ENCODE measurements at places on chromosomes 4 and X.

- DNase-seq = no peak
Observed at GRCh38 chrX:27815209-27815608, 7.4 kb downstream of the MAGEB10 start.

DNA sequence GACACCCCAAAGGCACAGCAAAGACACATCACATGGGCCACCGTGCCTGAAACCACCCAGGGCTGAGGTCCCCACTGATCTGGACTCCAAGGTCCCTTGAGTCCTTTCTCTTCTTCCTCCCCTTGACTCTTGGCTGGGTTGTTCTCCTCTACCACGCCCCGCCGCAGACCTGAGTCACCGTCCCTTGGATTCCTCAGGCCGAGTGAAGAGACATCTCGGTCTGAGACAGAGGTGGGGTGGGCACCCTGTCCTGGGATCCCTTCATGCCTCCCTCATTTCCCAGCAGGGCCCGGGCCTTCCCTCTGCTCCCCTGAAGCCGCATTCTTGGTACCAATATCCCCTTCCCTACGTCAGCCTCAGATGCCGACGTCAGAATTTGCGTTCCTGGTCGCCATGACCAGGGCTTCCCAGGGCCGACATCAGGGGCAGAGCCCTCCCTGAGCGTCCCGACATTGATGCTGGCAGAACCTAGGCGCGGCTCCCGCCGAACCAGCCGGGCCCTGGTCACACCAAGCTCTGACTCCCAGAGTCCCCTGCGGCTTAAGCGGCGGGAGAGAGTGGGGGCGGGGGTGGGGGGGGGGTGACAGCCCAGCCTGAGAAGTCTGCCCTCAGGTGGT is 498 bp downstream of the MAGEA10 start:
- DNase-seq = no peak

GRCh38 chr4:59175617-59176016 is 2024.5 kb upstream of the ADGRL3 start:
- DNase-seq = no peak

DNA sequence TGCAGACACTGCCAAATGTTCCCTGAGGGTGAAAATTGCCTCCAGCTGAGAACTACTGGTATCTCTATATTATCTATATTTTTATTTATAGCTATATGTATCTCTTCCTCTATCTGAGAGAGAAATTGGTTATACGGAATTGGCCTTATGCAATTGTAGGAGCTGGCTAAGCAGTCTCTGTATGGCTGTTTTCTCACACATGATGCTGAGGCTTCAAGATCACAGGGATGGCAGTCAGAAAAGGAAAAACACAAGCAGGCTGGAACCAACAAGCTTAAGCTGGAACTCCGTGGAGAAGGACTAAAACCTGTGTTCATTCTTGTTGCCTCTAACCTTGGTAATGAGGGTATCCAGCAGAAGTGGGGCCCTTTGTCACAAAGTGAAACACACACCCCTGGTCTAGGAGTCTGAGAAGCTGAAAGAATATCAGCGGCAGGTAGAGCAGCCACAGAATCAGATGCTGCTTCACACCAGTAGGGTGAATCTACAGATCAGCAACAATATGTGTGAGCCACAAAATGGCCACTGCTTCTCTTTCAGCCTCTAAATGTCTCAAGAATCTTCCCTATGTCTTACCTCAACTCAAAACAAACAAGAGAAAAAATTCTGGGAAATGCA is 166.5 kb upstream of the PPP1R2C start:
- DNase-seq = no peak

- DNase-seq = no peak
Observed at GRCh38 chr4:1646690-1647089, 37.4 kb downstream of the FAM53A start.

Data from stimulated activated CD4-positive, alpha-beta T cell treated with anti-CD3 and anti-CD28 coated beads, Interleukin-2, amount 100 ng/mL, for 24 hours (primary cell).